ENCODE measurements at places on chromosomes 12 and 14.

DNA sequence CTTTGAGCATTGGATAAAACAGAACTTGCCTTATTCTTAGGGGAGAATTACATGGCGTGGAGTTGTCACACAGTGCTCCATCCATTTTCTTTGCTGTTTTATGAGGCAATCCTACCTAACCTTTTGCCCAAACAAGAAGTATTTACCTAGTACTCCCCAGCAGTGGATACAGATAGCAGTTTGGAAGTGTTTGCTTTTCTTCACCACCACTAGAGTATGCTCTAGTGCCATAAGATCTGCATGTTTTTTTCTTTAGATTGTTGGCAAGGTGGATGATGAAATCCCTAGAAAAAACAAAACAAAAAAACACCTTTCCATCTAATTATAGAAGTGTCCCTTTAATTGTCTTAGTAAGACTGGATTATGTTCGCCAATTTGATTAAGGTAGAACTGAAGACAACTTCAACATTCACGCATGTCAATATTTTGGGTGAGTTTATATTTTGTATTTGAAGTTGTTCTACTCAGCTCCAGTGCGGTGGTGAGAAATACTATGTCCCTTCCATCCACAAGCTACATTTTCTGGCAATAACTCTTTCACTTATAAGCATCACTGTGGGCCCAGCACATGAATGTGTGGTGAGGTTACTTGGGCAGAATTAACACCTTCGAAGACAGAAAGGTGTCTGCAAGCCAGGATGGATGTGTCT, 23.6 kb upstream of the TMEM260 start:
- H3K27me3 ChIP-seq: peaks cover 10% of the 10 kb centered on the region
- no peak for DNase-seq
- no peak overlapping the region for H3K27ac ChIP-seq
- no peaks in the 10 kb centered on the region for H3K36me3 ChIP-seq

- H3K27ac ChIP-seq: no peak overlapping the region
- H3K36me3 ChIP-seq: no peaks in the 10 kb centered on the region
- H3K4me1 ChIP-seq: peaks cover 7% of the 10 kb centered on the region
- no peak overlapping the region for H3K4me3 ChIP-seq
- DNase-seq: no peak
These were observed 9.5 kb downstream of the POMT2 start for GRCh38 chr14:77311217-77311616.

- peak overlapping the region; percentile 94 for H3K4me3 ChIP-seq
- H3K36me3 ChIP-seq: no peaks in the 10 kb centered on the region
- peak overlapping the region; percentile 71 for H3K27ac ChIP-seq
- H3K27me3 ChIP-seq: no peaks in the 10 kb centered on the region
- peaks cover 29% of the 10 kb centered on the region for H3K4me1 ChIP-seq
These were observed 765 bp downstream of the SCYL2 start for GRCh38 chr12:100267603-100268281.

DNA sequence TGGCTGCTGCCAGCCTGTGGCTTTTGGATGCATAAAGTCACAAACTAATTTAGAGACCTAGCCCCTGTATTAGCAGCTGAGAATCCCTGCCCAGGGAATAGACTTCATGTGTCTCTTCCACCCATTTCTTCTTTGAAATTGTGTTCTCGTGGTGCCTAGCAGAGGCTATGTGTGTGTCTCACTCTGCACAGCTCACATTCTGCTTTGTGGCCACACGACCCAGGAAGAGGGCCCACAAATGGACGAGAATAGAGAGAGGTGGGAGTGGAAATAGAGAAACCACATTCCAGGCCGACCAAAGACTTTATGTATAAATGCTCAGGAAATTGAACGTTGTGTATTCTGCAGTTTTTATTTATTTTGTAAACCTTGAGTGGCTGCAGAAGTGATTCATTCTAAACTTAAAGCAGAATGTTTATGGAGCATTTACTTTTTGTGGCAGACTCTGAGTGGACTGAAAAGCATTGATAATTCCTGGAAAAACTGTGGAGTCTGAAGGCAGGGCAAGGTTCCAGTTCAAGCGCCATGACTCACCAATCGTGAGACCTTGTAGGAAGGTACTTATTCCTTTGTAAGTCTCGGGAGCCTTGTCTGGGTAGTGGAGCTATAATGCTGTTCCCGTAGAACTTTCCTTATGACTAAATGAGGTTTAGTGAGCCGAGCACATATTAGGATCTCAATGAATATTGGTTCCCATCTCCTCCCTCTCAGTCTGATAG, 9.1 kb downstream of the B4GALNT3 start:
- no peaks in the 10 kb centered on the region for H3K4me1 ChIP-seq
- no peak for DNase-seq
- no peak overlapping the region for H3K27ac ChIP-seq
- H3K4me3 ChIP-seq: no peak overlapping the region
- H3K27me3 ChIP-seq: peaks cover 4% of the 10 kb centered on the region

DNA sequence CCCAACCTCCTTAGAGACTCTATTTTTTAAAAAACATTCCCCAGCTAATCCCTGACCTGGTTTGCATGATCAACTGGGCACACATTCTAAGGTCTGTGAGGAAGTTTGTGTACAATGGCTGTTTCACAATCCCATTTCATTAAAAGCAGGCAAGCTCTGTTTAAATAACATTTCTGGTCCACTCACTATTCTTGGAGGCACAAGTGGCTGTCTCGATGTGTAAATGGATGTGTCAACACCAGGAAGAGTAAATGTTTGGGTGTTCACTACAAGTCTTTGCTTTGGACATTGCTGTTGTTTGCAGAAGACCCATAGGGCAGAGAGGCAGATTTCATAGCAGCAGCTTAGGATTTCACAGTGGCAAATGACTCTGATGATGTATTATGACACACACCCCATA, 98.3 kb downstream of the PDZRN4 start:
- no peak overlapping the region for H3K4me3 ChIP-seq
- no peak for DNase-seq
- H3K27ac ChIP-seq: no peak overlapping the region
- H3K4me1 ChIP-seq: no peaks in the 10 kb centered on the region
- no peaks in the 10 kb centered on the region for H3K36me3 ChIP-seq

GRCh38 chr12:44436756-44437155, 439.4 kb downstream of the NELL2 start:
- no peak overlapping the region for H3K4me3 ChIP-seq
- no peak overlapping the region for H3K27ac ChIP-seq
- no peak for DNase-seq

GRCh38 chr14:81516986-81517797, 16.5 kb downstream of the SEL1L start:
- peaks cover 32% of the 10 kb centered on the region for H3K4me1 ChIP-seq
- no peaks in the 10 kb centered on the region for H3K27me3 ChIP-seq
- H3K36me3 ChIP-seq: peaks cover 49% of the 10 kb centered on the region
- no peak overlapping the region for H3K27ac ChIP-seq
- DNase-seq: no peak
- H3K4me3 ChIP-seq: no peak overlapping the region

DNA sequence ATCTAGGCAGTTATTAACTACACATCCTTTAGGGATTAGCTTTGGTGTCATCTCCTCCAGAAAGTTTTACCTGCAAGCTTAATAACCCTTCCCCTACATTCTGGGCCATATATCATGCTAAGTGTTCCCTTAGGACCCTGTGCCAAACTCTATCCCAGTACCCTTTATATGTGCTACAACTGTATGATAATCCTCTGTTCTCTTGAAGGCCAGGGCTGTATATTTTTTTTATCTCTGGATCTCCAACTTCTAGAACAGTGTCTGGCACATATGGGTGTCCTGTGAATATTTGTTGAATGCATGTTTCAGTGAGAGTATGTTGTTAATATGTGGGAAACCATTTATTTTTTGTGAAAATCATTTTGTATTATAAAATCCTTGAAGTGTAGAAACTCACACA, 106.7 kb downstream of the PPM1A start:
- H3K4me3 ChIP-seq: no peak overlapping the region
- DNase-seq: no peak
- no peaks in the 10 kb centered on the region for H3K4me1 ChIP-seq
- no peak overlapping the region for H3K27ac ChIP-seq
- H3K36me3 ChIP-seq: no peaks in the 10 kb centered on the region
- H3K27me3 ChIP-seq: peaks cover 4% of the 10 kb centered on the region

- H3K4me3 ChIP-seq: peak overlapping the region; percentile 47
- H3K36me3 ChIP-seq: peaks cover 16% of the 10 kb centered on the region
- peak overlapping the region; percentile 92 for H3K27ac ChIP-seq
These were observed 77.7 kb downstream of the PPP2R5C start for GRCh38 chr14:101839236-101839635.

DNA sequence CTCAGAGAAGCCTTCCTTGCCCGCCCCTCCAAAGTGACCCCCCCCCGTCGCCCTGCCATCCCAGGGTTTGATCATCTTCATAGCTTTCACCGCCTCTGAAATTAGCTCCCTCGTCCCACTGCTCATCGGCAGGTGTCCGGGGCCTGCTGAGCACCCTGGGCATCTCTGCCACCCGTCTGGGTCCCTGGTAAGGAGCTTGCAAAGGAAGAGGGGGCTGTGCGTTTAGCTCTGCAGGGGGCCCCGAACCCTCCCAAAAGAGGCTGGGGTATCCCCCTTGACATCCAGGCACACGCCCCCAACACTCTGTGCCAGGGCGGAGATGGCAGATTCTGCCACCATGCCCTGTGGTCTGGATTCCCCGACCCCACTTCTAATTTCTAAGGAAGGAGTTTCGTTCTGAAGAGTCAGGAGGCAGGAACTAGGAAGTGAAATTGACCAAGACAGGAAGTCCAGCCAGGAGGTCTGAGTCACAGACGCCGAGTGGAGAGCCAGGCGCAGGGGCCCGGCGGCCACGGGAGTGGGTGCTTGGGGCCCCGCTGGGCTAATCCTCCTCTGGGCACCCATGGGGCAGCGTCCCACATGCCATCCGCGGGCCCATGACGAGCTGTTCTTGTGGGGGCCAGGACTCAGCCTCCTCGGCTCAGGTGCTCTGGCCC, 95.7 kb downstream of the RFLNA start:
- peak; percentile 12 for DNase-seq
- H3K4me1 ChIP-seq: peaks cover 35% of the 10 kb centered on the region
- H3K4me3 ChIP-seq: no peak overlapping the region
- no peaks in the 10 kb centered on the region for H3K27me3 ChIP-seq

DNA sequence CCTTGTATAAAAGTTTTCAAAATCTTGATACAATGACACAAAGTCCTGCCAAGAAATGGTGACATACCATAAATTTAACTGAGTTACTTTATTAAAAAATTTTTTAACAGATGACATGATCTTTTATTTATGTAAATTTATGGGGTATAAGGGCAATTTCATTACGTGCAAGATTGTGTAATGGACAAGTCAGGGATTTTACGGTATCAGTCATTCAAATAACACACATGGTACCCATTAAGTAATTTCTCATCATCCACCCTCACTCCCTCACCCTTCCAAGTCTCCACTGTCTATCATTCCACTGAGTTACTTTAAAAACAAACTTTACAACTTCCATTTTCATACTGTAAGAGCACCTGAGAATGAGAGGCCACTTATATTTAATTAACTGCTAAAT, 37.4 kb downstream of the SPTLC2 start:
- H3K27ac ChIP-seq: no peak overlapping the region
- peaks cover 10% of the 10 kb centered on the region for H3K36me3 ChIP-seq
- no peaks in the 10 kb centered on the region for H3K27me3 ChIP-seq

DNA sequence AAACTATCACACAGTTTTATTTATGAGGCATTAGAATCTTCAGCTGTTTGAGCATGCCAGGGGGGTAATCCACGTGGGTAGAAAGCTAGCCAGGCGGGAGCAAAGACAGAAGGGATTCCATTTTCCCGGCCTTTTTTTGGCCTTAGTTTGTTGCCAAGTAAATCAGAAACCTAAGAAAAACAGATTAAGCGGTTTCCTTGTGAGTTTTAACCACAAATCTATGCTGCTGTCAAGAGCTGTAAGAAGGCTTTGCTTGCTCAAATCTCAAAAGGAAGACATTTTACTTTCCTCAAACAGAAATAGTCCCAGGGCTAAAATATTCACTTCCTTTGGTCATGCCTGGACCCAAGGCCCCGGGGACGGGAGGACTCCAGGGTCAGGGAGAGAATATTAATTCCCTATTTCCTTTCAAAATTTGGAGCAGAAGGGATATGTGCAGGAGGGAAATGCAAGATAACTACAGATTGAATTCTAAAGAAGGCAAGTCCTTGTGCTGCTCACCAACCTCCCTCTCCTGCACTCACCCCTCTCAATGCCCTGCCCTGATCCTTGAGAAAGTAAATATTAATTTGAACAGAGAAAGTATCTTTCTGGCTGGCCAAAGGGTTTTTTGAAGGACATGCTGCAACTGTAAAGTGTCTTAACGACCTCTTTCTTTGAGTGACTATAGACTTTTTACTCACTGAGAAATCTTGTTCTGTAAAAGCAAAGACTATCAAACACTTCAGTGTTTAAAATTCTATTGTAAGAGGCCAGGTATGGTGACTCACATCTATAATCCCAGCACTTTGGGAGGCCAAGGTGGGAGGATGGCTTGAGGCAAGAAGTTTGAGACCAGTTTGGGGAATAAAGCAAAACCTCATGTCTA, 75.7 kb downstream of the HSD17B6 start:
- no peaks in the 10 kb centered on the region for H3K36me3 ChIP-seq
- H3K27me3 ChIP-seq: no peaks in the 10 kb centered on the region
- peaks cover 19% of the 10 kb centered on the region for H3K4me1 ChIP-seq
- no peak for DNase-seq
- no peak overlapping the region for H3K27ac ChIP-seq
- H3K4me3 ChIP-seq: no peak overlapping the region

DNA sequence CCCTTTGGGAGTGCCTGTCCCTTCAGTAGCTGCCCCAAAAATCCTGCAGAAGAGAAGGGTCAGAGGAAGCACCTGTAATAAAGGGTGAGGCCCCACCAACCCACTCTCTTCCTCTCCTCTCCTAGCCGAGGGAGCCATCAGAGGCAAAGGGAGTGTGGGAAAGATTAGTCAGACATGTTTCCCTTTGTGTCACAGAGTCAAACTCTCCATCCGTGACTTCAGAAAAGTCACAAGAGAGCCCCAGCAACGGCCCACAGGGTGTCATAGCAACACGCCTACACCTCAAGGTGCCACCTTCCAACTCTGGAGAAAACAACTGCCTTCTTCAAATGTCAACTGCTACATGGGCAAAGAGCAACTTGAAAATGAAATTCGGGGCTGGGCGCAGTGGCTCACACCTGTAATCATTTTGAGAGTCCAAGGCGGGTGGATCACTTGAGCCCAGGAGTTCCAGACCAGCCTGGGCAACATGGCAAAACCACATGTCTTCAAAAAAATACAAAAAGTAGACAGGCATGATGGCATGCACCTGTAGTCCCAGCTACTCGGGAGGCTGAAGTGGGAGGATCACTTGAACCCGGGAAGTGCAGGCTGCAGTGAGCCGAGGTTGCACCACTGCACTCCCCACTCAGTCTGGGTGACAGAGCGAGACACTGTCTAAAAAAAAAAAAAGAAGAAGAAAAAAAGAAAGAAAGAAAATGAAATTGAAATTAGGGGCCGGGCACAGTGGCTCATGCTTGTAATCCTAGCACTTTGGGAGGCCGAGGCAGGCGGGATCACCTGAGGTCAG, 17.7 kb upstream of the CD27 start:
- peak; percentile 98 for DNase-seq
- H3K4me3 ChIP-seq: peak overlapping the region; percentile 82
- peak overlapping the region; percentile 99 for H3K27ac ChIP-seq
- H3K4me1 ChIP-seq: peaks cover 65% of the 10 kb centered on the region
- H3K27me3 ChIP-seq: peaks cover 3% of the 10 kb centered on the region

GRCh38 chr12:46664761-46665287, 161.0 kb downstream of the SLC38A4 start:
- no peaks in the 10 kb centered on the region for H3K27me3 ChIP-seq
- DNase-seq: peak; percentile 22
- H3K4me1 ChIP-seq: peaks cover 26% of the 10 kb centered on the region
